ENCODE measurements at places on chromosomes 2 and 18.

DNA sequence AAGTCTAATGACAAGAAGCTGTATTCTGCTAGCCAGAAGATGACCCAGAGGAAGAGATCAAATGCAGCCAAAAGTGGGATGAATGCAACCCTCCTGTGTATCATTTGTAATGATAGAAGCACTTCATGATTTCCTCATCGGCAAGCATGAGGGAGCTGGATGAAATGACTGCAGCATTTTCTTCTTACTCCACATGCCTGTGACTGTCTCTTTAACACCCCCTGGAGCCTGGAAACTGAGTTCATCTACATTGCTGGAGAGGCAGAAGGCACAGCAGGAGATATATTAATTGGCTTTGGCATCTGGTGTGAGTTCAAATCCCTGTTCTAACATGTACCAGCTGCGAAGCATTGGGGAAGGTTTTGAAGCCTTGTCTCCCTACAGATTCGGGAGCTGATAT lies 37.7 kb downstream of the ID2 start:
- no peak for DNase-seq

GRCh38 chr2:112733456-112733855 lies 12.6 kb downstream of the NT5DC4 start:
- no peak for DNase-seq

DNA sequence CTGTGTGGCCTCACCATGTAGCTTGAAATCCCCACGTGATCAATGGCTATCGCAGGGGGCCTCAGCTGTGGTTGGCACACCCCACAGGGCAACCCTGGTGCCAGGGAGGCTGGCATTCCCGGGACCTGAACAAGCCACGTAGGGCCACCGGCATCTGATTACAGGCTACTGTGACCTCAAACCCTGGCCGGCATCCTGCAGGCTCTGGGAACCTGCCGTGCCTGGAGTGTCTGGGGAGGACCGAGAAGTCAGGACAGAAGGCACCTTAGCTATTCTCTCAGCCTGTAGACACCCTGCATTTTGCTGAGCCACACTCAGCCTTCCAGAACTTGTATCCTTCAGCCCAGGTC lies 213.0 kb downstream of the GLI2 start:
- DNase-seq: no peak

GRCh38 chr2:134227666-134228065 lies 26.2 kb upstream of the MGAT5 start:
- DNase-seq: no peak

DNA sequence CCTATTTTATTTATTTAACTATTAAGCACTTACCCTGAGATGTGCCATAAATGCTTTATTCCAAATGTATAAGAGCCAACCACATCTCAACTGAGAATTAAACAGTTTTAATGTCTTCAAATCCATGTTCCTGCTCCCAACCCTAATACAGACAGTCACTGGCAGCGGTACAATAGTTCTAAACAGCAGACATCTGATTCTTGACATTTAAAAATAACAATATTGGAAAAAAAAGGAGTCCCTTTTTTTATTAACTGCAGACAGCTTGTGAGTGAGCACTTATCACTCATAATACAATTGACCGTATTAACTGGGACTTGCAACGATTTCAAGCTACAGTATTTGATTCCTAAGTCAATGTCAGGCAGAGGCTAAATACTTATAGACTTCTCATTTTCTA lies 424.6 kb downstream of the TGIF1 start:
- DNase-seq: no peak
